Activated naive CD4-positive, alpha-beta T cell treated with anti-CD3 and anti-CD28 coated beads, Interleukin-2, amount 10 ng/mL, durations not matched to agents 7 days and 5 days (primary cell): ENCODE measurements at places on chromosomes 13 and 19.
A peak's percentile ranks its signal among the peaks of the same experiment; 100 is the strongest.

DNA sequence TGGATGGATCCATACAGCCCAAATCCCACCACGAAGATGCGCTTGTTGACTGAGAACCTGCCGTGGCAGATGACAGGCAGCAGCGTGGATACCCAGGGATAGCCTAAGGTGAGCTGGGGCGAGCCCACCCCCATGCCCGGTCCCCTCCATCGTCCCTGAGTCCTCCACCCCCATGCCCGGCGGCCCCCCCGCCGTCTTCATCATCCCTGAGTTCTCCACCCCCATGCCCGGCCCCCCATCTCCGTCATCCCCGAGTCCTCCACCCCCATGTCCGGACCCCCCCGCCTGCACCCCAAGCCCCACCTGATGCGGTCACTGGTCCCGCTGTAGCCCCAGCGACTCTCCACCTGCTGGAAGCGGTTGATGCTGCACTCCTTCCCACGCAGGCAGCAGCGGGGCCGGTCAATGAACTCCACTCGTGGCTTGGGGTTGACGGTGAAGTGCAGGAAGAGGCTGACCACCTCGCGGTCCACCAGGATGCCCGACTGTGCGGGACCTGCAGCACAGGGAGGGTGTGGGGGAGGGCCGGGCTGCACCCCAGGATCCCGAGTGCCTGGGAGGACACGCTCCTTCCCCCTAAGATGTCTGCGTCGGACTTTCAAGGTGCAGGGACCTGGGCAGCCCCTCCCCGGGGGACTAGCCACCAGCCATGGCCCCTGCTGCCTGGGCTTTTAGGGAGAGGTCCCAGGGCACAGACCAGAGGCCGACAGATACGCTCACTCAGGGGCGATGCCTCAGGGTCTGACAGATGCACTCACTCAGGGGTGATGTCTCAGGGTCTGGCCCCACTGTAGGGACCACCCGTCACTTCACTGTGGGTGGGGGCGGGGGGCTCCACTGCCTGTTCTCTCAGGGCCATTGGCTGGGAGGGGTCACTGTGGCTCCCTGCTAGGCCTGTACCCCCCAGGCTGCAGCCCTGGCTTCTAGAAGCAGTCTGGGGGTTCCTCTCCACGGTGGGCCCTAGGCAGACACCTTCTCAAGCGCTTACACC lies 28.0 kb downstream of the BTBD2 start:
- DNase-seq, result no peak

GRCh38 chr13:100827489-100828176 lies 153.0 kb upstream of the TMTC4 start:
- no peak for DNase-seq

- no peak for DNase-seq
Measured at GRCh38 chr13:87453244-87453643, 217.9 kb upstream of the SLITRK5 start.

DNA sequence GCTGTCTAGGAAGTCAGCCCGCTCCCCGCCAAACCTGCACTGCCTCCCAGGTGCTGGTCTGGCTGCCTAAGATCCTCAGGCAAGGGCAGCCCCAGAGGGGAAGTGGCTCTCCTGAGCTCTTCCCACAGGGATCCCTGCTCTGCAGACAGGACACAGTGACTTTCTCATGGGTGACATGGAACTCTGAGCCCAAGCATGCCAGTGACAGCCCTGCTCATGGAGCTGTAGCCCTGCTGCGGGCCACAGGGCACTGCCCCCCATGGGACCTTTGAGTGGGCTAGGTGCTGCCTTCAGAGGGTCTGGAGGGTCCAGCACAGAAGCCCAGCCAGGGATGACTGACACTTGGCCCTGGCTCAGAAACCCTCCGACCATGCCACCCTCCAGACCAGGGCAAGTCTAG lies 109.1 kb downstream of the TUBA3C start:
- no peak for DNase-seq

GRCh38 chr19:6378486-6378885 lies 2.8 kb upstream of the PSPN start:
- no peak for DNase-seq

DNA sequence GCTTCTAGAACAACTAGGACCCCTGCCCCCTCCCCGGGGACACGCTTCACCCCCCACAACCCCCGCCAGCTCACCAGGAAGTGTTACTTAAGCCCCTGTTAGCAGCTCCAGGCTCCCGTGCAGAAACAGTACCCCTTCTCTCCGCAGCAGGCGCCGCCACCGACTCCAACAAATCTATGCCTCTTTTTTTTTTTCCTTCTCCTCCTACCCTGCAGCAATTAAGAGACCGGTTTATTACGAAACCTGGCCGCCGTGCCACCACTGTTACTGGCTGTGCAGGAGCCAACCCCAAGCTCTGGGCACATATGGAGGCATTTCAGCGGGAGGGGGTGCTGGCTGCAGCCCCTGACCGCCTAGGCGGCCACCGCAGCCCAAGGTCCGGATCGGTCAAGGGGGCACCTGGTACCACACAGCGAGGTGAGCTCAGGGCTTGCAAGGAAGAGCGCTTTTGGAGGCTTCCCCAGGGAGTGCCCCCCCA lies 2.4 kb downstream of the GADD45B start:
- DNase-seq, result peak; percentile 78

GRCh38 chr13:83121896-83122295 lies 760.4 kb downstream of the SLITRK1 start:
- no peak for DNase-seq

- no peak for DNase-seq
Measured at GRCh38 chr13:38518328-38518727, 168.5 kb upstream of the FREM2 start.

- DNase-seq, result no peak
Measured at GRCh38 chr13:82867284-82867683, 1015.0 kb downstream of the SLITRK1 start.

GRCh38 chr19:17633700-17634099 lies 54.5 kb downstream of the UNC13A start:
- no peak for DNase-seq

- no peak for DNase-seq
Measured at GRCh38 chr19:55075371-55075998, at the start of gene EPS8L1. Gene EPS8L1, plus strand, starts transcription at chr19:55075869. Its CDS starts 576 bp downstream, at chr19:55076445.

GRCh38 chr13:93848247-93848646 lies 621.6 kb downstream of the GPC6 start:
- DNase-seq, result no peak

DNA sequence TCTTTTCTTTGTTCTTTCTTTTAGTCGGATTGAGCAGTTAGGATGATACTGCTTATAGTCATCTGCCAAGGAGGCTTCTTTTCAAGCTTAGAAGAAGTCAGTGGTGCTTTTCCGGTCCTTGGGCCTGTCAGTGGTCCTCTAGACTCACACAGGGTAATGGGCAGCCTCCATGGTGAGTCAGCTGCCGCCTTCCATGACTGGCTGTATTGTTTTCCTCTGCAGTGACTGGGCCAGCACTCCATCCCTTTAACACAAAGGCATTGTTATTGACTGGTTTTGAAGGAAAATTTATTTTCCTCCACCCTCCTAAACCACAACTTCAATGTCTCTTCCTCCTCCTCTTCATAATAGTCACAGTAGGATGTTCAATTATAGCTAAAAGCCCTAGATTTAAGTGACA lies 47.1 kb upstream of the CNMD start:
- DNase-seq, result no peak

GRCh38 chr19:2767688-2768087 lies 15.4 kb downstream of the SGTA start:
- DNase-seq, result no peak

DNA sequence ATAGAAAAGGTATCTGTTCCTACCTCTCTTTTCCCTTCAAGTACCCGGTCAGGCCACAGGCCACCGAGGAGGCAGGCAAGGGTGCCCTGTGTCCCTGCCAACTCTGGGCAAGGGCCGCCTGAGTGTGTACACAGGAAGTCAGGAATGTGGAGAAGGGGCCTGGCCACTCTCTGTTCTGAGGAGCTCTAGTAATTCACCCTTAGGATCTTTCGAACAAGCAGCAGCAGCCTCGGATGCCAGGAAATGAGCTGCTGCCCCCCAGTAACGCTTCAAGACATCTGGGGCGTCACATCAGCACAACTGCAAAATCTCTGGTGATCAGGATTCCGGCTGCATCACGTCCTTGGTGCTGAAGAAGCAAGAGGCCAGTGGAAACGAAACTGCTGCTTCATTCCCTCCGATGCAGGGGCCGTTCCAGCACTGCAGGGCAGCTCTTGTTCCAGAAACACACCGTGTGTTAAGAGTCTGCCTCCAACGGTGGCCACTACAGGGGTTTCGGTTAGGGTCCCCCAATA lies 2.0 kb downstream of the RAB20 start:
- no peak for DNase-seq

DNA sequence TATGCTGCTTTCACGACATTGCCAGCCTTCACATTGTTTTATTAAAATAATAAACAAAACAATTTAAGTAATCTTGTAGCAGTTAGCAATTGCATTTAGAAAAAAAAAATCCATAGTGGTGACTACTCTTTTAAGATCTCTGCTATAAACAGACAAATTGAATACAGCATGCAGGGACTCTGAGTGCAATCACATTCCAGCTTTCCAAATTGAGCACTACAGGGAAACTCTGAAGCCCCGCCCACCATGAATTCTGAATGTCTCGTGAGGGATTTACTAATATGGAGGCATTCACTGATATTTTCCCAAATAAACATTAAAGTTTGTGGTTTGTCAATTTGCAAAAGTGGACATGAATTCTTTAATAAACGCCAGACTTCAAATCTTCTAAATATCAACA lies 698.8 kb downstream of the LIG4 start:
- no peak for DNase-seq

GRCh38 chr19:55188625-55189024 lies 8.5 kb upstream of the SYT5 start:
- peak; percentile 30 for DNase-seq

- DNase-seq, result no peak
Measured at GRCh38 chr13:30337061-30337610, 29.8 kb upstream of the KATNAL1 start.

GRCh38 chr19:31066385-31066784 lies 282.9 kb downstream of the TSHZ3 start:
- no peak for DNase-seq

GRCh38 chr13:79281339-79281747 lies 124.7 kb downstream of the RBM26 start:
- no peak for DNase-seq

GRCh38 chr19:9727644-9728043 lies 40.9 kb downstream of the ZNF846 start:
- no peak for DNase-seq

- no peak for DNase-seq
Measured at GRCh38 chr13:92807353-92807752, 419.3 kb upstream of the GPC6 start.

GRCh38 chr13:113598081-113598410 lies 13.5 kb downstream of the TFDP1 start:
- no peak for DNase-seq

GRCh38 chr13:51818781-51819511 lies 15.0 kb upstream of the DHRS12 start:
- DNase-seq, result no peak

DNA sequence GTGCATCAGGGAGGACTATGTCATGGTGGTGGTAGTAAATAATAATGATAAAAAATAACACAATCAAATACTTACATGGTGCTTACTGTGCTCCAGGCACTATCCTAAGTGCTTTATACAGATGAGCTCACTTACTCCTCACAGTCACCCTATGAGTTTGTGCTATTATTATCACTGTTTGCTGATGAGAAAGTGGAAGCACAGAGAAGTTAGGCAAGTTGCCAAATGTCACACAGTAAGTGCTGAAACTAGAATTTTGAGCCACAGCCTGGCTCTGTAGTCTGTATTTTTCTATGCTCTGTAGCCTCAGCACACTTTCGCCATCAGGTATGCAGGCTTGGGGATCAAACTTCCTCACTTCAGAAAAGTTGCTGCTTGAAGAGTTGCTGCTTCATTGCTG lies 46.6 kb downstream of the HTR2A start:
- DNase-seq, result no peak

DNA sequence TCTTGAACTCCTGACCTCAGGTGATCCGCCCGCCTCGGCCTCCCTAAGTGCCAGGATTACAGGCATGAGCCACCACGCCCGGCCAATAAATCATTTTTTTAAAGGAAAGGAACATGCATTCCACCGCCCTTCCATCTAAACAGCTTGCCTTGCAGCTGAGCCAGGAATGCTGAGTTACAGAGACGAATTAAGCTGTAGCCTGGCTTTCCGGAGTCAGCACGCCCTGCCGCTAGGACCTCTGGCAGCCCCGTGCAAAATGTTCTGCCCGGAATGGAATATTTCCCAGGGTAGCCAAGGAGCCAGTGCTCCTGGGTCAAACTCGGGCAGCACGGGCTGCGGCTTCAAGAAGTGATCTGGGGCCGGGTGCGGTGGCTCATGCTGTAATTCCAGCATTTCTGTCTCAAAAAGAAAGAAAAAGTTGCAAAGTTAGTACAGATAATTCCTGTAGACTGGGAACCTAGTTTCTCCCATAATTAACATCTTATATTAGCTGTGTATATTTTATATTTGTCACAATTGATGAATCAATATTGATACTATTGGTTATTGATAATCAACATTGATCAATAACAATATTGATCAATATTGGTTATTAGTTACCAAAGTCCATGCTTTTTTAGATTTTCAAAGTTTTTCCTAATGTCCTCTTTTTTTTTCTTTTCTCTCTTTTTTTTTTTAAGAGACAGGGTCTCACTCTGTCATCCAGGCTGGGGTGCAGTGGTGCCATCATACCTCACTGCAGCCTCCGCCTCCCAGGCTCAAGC lies 19.2 kb downstream of the ATCAY start:
- DNase-seq, result no peak

GRCh38 chr19:38617764-38618589 lies at the start of gene MAP4K1:
Gene MAP4K1, minus strand, starts transcription at chr19:38617953. Its CDS starts 58 bp downstream, at chr19:38617895.
- peak; percentile 86 for DNase-seq
